ENCODE measurements at places on chromosomes 2 and 18. TPM values are rescaled to one million over a fixed set of nuclear protein-coding genes. Genes with fewer than 3 reads are reported as not detected.

The ANKRD30B gene
- total RNA-seq, result 3.1 TPM

The NOL4 gene
- not detected for total RNA-seq

The ZNF892 gene
- 5.2 TPM for total RNA-seq

The KCNIP3 gene
- 50.3 TPM for total RNA-seq

The FBXO48 gene
- 1.4 TPM for total RNA-seq

The CCDC150 gene
- total RNA-seq, result 10.8 TPM

The DNER gene
- 0.62 TPM for total RNA-seq

The NRP2 gene
- total RNA-seq, result 419 TPM

The MAP3K19 gene
- total RNA-seq, result not detected

The ATP6V1B1 gene
- 0.73 TPM for total RNA-seq
